Osteoblast (primary cell): ENCODE measurements at places on chromosomes 6 and 20. TPM values are rescaled to one million over a fixed set of nuclear protein-coding genes. Genes with fewer than 3 reads are reported as not detected.

The SOD2 gene
- 294 and 544 TPM in 2 replicates for total RNA-seq

The ULBP1 gene
- 0.72 and 0.88 TPM in 2 replicates for total RNA-seq

DNA sequence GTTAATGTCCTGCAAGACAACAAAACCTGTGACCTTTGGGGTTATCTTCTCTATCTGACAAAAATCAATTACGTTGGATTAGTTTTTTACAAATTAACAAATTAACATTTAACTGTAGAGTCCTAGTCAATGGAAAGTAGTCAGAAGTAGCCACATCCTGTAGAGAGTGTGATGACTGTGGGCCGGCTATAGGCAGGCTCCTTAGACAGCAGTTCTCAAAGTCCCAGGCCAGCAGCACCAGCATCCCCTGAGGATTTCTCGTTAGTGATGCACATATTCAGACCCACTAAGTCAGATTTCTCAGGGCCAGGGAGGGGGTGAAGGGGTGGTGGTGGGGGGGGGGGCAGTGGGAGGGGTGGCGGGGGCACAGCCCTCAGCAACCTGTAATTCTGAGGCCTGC lies 37.2 kb downstream of the ZNF341 start:
- DNase-seq = no peak

DNA sequence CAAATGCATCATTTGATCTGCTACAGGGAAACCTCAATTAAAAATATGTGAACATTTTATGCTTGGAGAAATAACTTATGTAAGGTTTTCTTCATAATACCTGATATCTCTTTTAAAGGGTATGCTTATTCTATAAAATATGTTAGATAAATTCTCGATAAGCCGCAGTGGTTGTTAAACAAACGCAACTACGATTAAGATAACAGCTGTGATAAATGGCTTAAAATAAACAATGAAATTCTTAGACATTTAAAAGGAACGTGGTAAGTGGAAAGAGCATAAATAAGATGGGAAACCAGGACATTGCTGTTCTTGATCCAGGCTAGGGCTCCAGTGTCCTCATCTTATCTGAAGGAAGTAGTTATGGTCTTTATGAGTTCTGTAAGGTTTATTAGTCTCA lies 415.9 kb downstream of the CD83 start:
- DNase-seq = no peak

The MATN4 gene
- total RNA-seq = under 0.01 TPM in 1 of 2 replicates, not detected in the other
